ENCODE measurements at places on chromosomes 4 and X.

- no peak for DNase-seq
Measured at GRCh38 chrX:12052109-12052508, 86.2 kb upstream of the FRMPD4 start.

- DNase-seq: no peak
Measured at GRCh38 chr4:184815046-184815877, 10.5 kb downstream of the ACSL1 start.

- DNase-seq: no peak
Measured at GRCh38 chr4:55016131-55016530, 109.3 kb downstream of the KDR start.

DNA sequence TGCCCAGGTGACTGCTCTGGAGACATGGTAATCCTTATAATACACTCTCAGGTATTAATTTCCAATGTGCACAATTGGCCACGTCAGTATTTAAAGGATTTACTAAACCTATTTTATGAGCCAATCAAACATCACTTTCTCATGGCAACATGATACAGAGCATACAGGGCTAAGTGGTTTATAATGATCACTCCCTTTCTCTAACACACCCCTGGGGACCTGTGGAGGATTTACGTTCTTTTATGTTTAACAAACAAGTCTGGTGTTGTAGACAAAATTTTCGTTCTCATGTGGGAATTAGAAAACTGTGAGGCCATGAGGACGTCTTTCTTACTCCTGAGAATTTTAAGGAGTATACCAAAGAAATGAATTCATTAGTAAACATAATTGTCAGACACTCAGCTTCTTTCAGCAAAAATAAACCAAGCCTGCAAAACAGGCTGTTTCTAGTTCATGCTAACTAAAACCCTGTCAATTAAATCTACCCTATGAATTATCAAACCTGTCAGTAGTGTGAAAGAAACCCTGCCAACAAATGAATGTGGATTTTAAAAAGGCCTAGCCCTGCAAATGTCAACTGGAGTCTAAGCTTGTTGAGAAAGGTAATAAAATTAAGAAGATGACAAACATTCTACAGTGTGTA lies 155.8 kb downstream of the PDGFC start:
- no peak for DNase-seq

DNA sequence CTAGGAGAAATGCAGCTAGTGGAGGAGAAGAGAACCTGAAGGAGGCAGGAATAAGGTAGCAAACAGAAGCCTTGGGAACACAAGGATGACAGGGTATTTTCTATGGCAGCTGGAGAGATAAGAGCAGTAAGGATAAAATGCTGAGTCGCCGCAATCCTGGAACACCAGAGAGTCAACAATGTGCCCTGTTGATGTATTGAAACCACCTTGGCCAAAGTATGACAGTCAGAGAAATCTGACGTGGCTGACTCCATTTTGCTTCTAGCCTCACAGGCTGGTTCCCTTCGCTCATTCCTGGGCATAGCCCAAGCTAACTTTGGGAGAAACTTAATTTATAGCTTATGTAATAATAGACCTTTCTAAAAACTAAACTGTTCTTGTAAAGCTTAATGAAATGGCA lies 56.6 kb upstream of the C4orf54 start:
- no peak for DNase-seq

GRCh38 chr4:43682551-43682950 lies 766.1 kb downstream of the KCTD8 start:
- DNase-seq: no peak

- DNase-seq: no peak
Measured at GRCh38 chr4:7950301-7951092, 10.8 kb upstream of the AFAP1 start.

DNA sequence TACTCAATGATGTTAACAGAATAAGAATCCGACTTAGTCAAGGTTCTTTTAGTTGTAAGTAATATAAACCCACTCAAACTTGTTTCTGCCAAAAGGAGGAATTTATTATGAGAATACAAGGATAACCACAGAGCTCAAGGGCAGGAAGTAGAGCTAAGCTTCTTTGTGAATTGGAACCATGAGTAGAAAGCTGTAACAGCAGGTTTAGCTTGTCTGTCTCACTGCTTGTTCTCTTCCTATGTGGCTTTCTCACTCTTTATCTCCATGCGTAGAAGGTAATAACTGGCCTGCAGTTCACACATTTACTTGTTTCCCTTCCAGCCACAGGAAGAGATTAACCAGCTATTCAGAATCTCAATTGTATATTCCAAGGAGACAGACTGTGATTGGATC lies 378.3 kb downstream of the PPP1R2C start:
- DNase-seq: no peak

GRCh38 chr4:83013902-83014301 lies 3.3 kb upstream of the LIN54 start:
- no peak for DNase-seq

- DNase-seq: no peak
Measured at GRCh38 chr4:86918539-86919072, 16.2 kb upstream of the AFF1 start.

GRCh38 chrX:24148535-24149350 lies 786 bp upstream of the ZFX start:
- no peak for DNase-seq

DNA sequence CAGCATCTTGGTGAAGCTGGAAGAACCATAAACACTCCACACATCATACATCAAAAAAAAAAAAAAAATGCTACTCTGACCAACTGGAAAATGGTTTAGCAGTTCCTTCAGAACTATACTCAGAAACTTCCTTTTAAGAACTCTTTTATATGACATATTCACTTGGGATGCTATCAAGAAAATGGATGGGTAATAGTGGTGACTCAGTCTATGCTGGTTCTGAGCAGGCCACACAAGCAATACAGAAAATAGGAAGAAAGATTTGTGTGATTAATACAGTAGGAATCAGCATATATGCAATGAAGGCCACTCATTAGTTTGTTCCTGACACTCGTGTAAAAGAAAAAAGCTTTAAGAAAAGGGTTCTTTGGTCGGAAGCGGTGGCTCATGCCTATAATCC lies 123.5 kb upstream of the FAT4 start:
- DNase-seq: no peak

DNA sequence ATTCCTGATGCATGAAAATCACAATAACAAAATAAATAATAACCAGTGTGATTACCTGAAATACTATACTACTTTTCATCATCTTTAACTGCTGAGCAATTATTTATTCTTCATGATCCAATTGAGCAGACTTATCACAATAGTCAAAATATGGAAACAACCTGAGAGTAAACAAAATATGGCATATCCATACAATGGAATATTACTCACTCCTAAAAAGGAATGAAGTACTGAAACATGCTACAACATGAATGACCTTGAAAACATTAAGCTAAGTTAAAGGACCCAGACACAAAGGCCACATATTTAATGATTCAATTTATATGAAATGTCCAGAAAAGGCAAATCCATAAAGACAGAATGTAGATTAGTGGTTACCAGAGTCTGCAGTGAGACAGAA lies 146.8 kb downstream of the MID1IP1 start:
- DNase-seq: no peak

DNA sequence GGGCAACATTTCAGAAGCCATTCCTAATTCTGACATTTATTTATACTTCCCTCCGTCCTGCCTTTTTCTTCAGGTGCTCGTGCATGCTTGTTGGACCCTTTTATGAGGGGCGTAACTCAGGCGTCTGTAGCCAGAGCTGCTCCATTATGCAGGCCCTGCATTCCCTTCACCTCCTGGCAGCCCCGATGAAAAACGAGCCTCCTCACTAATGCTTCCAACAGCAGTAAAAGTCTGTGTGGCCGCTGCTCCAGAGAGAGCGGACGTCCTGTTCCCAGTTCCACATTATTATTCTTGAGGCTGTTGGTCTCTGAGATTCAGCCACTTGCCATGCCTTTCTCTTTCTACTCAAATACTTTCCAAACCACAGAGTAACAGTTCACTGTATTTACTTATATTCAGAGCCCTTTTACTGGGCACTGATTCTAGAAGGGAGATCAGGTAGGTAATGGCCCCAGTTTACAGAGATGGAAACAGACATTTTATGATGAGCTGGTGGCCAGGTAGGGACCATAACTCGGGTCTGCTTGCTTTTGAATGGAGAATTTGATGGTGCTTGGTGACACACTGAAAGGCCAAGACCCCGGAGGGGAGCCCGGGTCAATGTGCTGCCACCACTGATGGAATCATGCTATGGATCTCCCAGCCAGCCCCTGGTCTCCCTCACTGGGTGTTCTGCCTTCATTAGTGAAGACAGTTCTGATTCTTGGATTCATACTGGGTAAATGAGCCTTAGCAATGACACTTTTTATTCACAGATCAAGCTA lies 101.0 kb downstream of the GATB start:
- DNase-seq: no peak

GRCh38 chr4:72975488-72975784 lies 94.1 kb downstream of the COX18 start:
- DNase-seq: no peak

DNA sequence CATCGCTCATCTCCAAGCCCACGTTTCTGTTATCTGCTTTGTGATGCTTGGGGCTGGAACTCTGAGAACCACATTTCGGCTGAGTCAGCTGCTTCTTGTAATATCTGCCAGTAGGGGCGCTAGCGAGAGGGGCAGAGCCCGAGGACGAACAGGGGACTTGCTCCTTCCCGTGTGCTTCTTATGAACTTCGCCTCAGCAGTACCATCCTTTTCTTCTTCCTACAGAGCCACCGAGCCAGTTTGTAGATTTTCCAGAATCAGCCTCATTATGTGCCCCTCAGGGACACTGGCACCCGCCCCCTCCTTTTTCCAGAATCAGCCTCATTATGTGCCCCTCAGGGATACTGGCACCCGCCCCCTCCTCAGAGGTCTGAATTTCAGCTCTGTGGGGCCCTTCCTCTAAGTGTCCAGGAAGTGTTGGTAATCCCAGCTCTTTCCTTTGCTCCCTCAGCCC lies 441.7 kb upstream of the RASGEF1B start:
- peak; percentile 34 for DNase-seq

DNA sequence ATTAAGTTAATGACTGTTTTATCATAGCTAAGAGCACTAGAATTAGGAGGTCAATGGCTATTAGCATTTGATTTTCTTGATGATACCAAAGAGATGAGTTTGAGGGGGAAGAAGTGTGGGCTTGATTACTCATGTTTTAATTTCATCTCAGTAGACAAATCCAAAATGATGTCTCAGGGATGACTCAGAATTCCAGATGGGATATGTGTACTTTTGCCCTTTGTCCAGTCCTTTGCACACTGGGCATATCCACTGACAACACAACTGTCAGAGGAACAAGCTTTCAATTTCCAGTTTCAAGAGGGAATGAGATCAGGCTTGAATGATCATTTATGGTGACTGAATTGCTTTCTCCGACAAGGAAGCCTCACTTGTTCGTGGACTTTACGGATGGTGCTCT lies 325.3 kb upstream of the FTHL17 start:
- no peak for DNase-seq

DNA sequence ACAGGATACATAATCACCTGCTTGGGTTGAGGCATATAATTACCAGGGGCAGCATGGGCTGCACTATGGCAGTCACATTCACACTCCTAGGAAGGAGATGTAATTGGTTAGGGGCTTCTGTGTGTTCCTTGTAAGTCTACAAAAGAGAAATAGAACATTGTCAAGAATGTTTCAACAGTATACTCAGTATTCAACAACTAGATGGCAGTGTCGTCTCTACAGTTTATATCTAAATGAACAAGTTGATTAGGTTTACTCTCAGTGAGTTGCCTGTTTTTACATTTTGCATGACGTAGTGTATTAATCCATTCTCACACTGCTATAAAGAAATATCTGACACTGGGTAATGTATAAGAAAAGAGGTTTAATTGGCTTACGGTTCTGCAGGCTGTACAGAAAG lies 50.5 kb upstream of the RAB33B start:
- no peak for DNase-seq

GRCh38 chrX:153226344-153227185 lies 47.5 kb downstream of the MAGEA1 start:
- no peak for DNase-seq

DNA sequence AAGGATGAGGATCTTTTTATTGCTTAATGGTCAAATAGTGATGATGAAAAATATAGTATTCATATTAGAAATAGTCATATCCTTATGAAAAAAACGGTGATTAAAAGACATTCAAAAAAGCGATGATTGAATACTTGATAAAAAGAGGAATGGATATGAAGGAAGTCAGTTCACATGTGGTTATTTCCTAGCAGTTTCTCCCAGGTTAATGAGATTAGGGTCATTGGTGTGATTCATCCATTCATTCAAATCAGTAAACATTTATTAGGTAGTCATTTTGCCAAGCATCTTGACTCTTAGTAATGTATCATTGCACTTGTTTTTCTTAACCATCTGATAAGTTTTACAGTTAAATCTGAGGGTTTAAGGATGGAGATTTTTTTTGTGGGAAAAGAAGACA lies 294.1 kb downstream of the ARHGAP24 start:
- no peak for DNase-seq

GRCh38 chr4:23441530-23442069 lies 448.2 kb downstream of the PPARGC1A start:
- no peak for DNase-seq

Data from stimulated activated CD8-positive, alpha-beta memory T cell treated with anti-CD3 and anti-CD28 coated beads, Interleukin-7, amount 100 ng/mL, for 48 hours (primary cell).